Aorta (tissue), 5 donors: ENCODE measurements at places on chromosomes 12 and 14.

DNA sequence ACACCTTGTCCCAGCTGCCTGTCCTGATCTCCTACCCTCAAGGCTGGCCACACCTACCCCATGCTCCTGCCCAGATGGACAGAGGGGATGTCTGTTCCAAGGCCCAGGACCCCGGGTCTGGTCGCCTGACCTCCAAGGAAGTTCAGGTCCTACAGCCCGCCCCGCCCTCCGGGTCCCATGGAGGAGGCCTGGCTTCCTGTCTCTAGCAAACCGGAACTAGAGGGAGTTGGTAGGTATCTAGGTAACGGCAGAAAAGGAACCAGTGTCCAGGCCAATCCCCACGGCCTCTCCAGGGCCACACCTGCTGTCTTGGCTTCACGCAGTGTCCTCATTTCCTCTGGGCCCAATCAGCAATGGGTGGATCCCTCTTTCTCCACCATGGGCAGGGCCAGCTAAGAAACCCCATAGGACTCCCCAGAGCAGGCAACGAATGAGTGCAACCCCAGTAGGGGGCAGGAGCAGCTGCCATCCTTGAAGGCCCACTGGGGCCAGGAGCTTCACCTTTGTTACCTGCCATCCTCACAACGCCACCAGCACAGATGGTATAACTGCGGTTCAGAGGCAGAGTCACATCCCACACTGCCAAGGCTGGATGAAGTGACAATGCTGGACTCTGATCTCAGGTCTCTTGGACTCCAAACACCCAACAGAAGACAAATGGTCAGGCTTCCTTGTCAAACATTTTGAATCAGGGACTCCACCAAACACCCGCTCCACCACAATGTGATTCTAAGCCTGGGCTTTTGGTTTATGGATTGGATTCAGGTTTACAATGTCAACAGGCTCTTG lies 25.1 kb upstream of the RPLP0 start:
- DNase-seq: peak; percentile 48

- DNase-seq: no peak
These were observed 415.2 kb upstream of the GARIN6 start for GRCh38 chr12:99232324-99232723.

DNA sequence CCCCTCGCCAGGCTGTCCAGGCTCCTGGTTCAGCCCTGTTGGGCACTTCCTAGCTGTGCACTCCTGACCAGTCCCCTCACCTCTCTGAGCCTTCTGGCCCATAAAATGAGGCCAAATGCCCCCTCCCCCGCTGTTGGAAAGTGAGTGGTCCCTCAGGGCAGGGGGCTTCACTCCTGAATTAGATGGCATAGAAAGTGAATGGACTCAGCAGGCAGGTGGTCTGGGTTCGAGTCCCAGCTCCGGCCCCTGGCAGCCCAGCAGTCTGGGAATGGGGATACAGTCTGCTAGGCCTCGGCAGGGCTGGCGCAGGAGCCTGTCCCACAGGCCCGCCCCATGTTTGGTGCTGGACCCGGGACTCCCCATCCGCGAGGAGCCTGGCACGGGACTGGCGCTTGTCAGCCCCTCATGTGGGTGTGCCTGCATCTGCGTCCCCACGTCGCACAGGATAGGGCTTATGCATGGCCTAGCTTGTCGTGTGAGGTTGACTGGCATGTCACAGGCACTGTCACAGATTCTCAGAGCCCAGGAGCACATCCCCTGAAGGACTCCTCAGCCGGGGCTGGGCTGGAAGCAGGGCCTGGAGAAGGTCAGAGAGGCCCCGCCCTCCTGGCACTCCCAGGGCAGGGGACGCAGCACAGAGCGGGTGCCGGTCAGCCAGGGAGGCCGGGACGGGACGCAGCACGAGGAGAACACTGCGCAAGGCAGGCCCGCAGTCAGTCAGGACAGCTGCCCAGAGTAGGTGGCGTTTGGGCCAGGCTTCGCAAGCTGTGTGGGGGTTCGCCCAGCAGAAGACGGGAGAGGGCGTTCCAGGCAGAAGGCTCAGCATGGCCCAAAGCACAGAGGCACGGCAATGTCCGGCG lies 40.5 kb downstream of the DIO3 start:
- peak; percentile 71 for DNase-seq

GRCh38 chr12:21662122-21662792 lies 4.6 kb upstream of the LDHB start:
- DNase-seq: no peak

- DNase-seq: no peak
These were observed 50.4 kb downstream of the ACADS start for GRCh38 chr12:120775862-120776552.

- no peak for DNase-seq
These were observed 60.8 kb downstream of the SETD3 start for GRCh38 chr14:99419905-99420304.

DNA sequence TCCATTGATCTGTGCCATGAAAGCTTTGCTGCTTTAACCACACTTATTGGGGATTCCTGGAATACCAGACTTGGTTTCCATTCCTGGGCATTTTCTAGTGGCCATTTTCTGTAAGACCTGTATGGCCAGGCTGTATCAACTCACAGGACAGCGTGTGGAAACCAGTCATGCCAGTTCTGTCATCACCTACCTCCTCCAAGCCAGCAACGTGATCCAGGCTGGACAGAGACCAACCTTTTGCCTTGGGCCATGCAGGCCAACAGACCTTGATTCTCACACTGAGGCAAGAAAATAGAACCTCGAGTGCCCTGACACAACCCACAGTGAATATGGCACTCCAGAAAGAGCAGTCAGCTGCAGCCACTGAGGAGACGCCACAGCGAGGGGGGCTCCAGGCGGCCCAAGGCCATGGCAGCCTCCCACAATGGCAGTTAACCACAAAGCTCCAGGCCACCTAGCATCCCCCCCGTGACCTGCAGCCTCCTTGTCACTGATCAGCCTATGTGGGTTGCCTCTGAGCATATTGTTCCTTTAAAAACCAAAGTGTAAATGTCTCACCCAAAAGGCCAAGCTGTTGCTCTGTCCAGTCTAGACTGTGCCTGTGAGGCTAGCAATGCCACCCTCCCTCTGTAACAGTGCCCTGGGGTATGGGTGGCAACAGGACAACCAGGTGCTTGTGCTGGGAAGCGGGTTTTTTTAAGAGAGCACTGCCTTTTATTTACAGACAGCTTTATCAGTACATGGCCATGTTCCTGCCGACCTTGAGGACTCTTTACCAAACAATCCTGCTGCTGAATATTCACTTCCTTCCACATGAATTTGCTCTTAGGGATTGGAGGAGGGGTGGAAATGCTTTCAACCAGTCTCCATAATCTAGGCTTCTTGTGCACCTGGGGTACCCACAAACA lies 168.7 kb upstream of the HIF1A start:
- DNase-seq: no peak

GRCh38 chr12:123032736-123033391 lies 52.4 kb downstream of the ARL6IP4 start:
- peak; percentile 55 for DNase-seq

- DNase-seq: peak; percentile 86
These were observed 60.2 kb upstream of the FERMT2 start for GRCh38 chr14:53011053-53011462.

GRCh38 chr12:12488296-12488695 lies 74.4 kb downstream of the DUSP16 start:
- DNase-seq: no peak

DNA sequence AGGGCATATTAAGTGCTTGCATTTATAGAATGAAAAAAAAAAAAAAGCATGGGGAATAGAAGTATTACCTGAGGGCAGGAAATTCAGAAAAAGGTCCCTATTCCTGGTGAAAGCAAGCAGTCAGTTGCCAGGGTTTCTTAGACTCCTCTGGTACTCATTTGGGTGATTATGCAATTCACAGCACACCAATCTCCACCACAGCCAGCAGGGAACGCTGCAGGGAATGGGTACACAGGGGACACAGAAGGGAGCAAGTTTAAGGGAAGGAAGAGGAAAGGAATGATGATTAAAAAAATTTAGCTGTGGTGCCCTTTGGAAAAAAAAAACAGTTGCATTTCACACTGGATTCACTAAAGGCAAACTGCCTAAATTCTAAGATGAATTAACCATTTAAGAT lies 14.2 kb downstream of the BLTP3B start:
- DNase-seq: peak; percentile 55
